Articular chondrocyte of knee joint (primary cell): ENCODE measurements at places on chromosomes 7 and 10. TPM values are rescaled to one million over a fixed set of nuclear protein-coding genes. Genes with fewer than 3 reads are reported as not detected.

Gene BICC1
- 204 and 209 TPM in 2 replicates for total RNA-seq

Gene C7orf25
- 9.5 and 11.1 TPM in 2 replicates for total RNA-seq

Gene MYL10
- total RNA-seq, result not detected in 2 replicates

Gene PTN
- 3.0 and 8.8 TPM in 2 replicates for total RNA-seq

Gene MARVELD1
- total RNA-seq, result 57.7 and 68.2 TPM in 2 replicates

Gene SMARCD3
- 39.7 and 43.1 TPM in 2 replicates for total RNA-seq

Gene PCLO
- total RNA-seq, result 0.13 and 0.32 TPM in 2 replicates

Gene ANXA8
- 0.22 and 0.39 TPM in 2 replicates for total RNA-seq

Gene FGL2
- total RNA-seq, result 1.7 and 3.5 TPM in 2 replicates

Gene AKR1D1
- not detected in 2 replicates for total RNA-seq

Gene ADRA2A
- total RNA-seq, result 8.9 and 14.6 TPM in 2 replicates

Gene THAP5
- 41.3 and 42.1 TPM in 2 replicates for total RNA-seq

Gene EXOC4
- total RNA-seq, result 107 and 131 TPM in 2 replicates

Gene NPM3
- total RNA-seq, result 51.1 and 56.7 TPM in 2 replicates

Gene SLC13A1
- total RNA-seq, result not detected in 2 replicates

Gene OR13A1
- not detected in 2 replicates for total RNA-seq
